DMS53 (cell line): ENCODE measurements at places on chromosomes 2 and 18.

DNA sequence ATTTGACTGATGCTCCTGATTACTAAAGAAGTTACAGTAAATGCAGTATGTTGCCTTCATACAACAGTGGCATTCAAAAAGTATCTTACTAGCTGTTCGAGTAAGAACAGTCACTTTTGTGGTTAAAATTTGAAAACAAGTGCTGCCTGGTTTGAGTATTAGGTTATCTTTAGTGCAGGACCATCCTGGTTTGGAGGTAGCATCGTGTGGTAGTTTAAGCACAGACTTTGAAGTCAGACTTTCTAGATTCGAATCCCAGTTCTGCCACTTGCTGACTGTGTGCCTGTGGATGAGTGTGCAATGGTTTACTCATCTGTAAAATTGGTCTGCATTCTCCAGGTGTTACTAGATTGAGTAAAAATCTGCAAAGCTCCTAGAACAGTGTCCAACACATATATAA is 96.8 kb downstream of the SGPP2 start:
- no peak for DNase-seq

DNA sequence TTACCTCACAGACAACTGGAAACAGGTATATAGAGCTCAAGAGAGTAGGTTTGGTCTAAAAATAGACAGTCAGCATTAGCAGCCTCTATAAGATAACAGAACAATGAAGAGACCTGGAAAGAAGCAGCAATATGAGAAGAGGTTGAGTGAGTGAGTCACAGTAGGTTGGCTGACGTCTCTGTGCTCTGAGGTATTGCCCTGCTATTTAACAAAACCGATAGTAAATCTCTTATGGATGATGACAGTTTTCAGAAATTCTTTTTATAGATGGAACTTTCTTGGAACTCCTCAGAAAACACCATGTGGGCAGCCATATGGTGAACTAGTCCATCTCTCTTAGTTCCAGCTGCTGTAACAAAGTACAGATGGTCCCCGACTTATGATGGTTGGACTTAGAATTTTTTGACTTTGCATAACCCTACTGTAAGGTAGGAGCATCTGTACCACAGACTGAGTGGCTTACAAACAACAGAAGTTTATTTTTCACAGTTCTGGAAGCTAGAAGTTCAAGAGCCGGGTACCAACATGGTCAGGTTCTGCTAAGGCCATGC is 123.5 kb downstream of the MBD2 start:
- DNase-seq: peak; percentile 30

GRCh38 chr2:136183097-136183496 is 65.1 kb upstream of the CXCR4 start:
- DNase-seq: no peak

GRCh38 chr2:45907592-45907991 is 256.1 kb downstream of the PRKCE start:
- no peak for DNase-seq

GRCh38 chr2:205800224-205800623 is 117.9 kb downstream of the NRP2 start:
- no peak for DNase-seq

DNA sequence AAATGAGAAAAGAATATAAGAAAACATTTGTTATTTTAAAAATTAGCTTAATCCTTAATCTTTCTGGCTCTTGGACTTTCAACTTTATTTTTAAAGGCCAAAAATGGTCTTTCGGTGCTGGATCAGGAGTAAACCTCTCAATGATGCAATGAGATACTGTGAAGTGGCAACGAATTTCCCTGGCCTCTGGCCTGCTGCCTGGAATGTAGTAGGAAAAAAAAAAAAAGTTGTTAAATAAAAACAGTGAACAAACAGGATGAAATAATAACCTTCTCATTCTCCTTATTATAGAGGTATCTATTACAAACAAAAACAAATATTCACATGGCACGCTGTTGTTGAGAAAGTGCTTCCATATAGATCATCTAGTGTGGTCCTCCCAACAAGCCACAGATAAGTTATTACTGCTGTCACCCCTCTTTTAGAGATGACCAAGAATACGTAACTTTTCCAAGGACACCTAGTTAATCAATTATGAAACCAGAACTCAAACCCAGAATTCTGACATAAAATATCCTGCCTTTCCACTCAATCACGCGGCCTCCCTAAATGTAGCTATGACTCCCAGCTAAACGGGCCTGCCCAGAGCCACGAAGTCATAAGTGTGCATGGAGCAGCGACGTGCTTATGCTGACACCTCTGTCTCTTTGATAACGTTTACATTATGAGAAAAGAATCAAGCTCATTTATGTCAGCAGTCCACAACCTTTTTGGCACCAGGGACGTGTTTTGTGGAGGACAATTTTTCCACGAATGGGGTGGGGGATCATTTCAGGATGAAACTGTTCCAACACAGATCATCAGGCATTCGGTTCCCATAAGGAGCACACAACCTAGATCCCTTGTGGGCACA is 170.9 kb downstream of the BCL2 start:
- peak; percentile 76 for DNase-seq

GRCh38 chr18:23658285-23658684 is 4.4 kb downstream of the ANKRD29 start:
- DNase-seq: no peak
